ENCODE measurements at places on chromosomes 4 and X.

GRCh38 chrX:48897157-48897624 lies 377 bp downstream of the TIMM17B start:
- DNase-seq, result peak; percentile 67

DNA sequence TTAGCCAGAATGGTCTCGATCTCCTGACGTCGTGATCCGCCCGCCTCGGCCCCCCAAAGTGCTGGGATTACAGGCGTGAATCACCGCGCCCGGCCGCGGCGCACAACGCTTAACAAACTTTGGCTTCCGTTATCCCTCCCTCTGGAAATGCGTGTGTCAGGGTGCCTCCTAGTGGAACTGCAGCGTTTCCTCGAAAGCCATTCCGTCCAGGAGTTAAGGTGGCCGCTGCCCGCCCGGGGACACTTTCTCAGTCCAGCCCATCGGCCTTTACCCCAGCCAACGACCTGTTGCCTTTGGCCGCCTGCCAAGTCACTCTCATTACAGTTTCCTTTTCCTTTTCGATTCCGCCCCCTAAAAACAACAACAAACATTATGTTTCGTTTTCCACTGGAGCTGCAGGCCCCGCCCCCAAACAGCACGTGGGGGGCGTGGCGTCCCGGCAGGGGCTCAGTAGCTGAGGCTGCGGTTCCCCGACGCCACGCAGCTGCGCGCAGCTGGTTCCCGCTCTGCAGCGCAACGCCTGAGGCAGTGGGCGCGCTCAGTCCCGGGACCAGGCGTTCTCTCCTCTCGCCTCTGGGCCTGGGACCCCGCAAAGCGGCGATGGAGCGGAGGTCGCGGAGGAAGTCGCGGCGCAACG lies at the start of gene HERC5:
TSS of gene HERC5 (plus strand) at position 450 of the 637 bp plus-strand sequence. CDS start at position 601, 151 bp downstream.
- DNase-seq, result peak; percentile 91

DNA sequence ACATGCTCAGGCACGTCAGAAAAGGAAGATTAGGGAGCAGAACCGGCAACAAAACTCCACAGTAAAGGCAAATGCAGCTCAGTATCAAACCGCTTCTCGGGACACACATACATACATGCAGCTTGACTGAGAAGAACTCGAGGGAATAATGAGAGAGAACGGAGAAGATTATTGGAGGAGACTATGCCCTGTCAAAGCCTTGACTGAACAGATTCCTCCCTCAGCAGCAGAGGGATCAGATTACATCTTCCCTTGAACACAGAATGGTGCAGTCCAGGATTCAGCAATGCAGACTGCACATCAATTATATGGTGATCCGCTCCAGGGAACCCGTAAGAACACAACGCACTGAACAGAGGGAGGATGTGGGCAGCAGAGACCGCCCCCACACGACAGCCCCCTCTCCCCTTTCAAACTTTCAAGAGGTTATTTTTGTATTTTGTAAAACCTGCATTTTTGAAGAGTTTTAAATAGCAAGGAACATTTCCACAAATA lies 183.2 kb downstream of the FBXW7 start:
- DNase-seq, result peak; percentile 81

DNA sequence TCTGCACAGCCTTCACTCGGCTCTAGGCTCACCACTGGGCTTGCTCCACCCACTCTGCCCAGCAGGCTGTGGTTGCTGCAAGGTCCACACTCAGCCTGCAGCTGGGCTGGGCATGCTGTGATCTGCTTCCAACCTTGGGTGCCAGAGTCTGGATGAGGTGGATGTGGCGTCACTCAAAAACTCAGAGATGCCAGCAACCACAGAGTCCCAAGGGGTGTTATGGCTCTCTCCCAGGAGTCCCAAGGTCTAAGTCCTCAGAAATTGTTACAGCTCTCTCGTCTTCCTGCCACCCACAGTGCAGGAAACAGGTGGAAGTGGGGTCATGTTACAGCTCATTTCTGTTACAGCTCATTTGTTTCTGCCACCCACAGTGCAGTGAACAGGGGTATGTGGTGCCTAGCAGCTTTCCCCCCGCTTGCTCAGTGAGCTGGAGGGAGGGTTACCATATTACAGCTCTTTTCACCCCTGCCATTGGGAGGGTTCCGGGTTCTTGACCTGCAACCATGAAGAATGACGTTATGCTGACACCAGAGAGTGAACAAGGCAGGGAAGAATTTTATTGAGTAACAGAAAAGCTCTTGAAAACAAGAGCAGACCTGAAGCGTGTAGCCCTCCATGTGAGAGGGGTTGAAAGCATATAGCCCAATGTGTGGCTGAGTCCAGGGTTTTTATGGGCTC lies 893.9 kb downstream of the PCDH7 start:
- no peak for DNase-seq

- DNase-seq, result no peak
Observed at GRCh38 chr4:26806331-26806730, 54.3 kb upstream of the STIM2 start.

DNA sequence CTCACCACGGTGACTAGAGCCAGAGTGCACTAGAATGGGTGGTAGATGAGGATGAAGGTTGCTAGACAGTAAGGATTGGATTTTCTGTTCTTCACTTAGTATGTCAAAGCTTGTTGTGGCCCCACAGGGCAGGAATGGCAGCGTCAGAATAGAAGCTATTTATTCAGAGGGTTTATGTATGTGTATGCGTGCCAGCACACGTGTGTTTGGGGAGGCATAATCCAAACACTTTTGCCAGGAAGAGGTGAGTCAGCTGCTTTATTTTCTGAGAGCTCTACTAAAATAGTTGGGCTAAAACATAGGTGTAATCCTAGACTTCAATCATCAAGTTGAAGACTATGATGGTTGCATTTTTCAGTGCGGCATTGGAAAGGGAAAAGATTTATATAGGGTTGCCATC lies 1.2 kb upstream of the MAGEE2 start:
- no peak for DNase-seq

- no peak for DNase-seq
Observed at GRCh38 chrX:104863466-104863865, 297.5 kb downstream of the IL1RAPL2 start.

DNA sequence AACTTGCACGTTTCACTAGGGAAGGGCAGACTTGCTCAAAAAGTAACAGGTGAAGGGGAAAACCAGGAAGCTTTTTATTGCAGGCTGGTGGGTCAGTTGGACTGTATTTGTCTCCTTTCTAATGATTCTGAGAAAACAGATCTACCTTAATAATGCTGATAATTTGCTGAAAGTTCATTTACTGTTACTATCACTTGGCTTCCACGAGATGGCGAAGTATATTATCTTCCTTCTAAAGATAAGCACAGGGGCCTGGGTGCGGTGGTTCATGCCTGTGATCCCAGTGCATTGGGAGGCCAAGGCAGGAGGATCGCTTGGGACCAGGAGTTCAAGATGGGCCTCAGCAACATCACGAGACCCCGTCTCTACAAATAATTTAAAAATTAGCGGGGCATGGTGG lies 16.4 kb downstream of the CCKAR start:
- DNase-seq, result no peak

- DNase-seq, result no peak
Observed at GRCh38 chr4:108775921-108776320, 13.1 kb upstream of the ETNPPL start.

GRCh38 chrX:103398421-103398864 lies 22.1 kb downstream of the BEX3 start:
- peak; percentile 60 for DNase-seq

DNA sequence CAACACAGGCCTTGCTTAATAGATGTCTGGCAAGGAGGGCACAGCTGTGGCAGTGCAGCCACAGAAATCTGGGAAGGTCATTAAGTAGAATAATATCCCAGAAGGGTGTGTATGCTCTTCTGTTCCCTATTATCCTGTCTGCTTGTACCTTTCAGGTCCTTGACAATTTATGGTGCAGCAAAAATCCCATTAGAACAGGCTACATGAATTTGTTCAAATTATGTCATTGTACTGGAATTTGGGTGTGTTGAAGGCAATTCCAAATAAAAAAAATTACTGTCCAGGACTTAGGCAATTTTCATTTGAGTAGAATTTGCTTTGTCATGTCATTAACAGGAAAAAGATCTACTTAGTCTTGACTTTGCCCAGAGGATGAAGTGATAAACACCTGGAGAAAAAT lies 192.1 kb downstream of the IDS start:
- DNase-seq, result peak; percentile 10

- DNase-seq, result no peak
Observed at GRCh38 chr4:73189274-73189810, 69.3 kb downstream of the ANKRD17 start.

- DNase-seq, result no peak
Observed at GRCh38 chrX:81291996-81292395, 90.1 kb downstream of the SH3BGRL start.

DNA sequence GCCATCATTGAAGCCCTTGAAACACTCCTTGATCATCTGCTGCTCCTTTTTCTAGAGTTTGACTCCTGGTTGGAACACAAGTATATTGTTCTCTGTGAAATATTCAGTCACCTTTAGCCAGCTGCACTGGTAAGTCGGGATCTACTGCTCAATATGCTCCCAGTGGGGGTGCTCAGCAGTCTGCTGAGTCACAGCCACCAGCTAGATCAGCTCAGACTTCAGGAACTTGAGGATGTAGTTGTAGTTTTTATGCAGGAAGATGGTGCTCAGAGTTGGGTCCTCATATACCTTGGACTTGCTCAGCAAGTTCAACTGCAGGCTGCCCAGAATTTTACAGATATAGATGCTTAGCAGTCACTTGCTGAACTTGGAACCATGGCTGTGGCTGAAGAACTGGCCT lies 202.5 kb upstream of the RPL34 start:
- DNase-seq, result no peak

DNA sequence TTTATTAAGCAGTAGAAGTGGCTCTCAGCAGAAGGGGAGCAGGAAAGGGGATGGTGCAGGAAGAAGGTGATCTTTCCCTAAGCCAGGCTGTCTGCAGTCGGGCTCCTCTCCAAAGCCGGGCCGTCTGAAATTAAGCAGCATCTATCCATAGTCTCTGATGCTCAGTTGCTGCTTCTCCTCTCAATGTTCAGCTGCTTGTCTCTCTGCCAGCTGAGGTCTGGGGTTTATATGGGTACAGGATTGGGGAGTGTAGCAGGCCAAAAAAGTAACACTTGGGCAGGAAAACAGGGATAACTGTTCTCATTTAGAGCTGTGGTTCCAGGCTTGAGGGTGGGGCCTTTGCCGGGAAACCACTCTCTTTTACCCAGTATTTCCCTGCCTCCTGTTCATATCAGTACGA lies 39.2 kb upstream of the CCKAR start:
- DNase-seq, result no peak

GRCh38 chr4:92791871-92792440 lies 488.2 kb downstream of the GRID2 start:
- DNase-seq, result no peak

DNA sequence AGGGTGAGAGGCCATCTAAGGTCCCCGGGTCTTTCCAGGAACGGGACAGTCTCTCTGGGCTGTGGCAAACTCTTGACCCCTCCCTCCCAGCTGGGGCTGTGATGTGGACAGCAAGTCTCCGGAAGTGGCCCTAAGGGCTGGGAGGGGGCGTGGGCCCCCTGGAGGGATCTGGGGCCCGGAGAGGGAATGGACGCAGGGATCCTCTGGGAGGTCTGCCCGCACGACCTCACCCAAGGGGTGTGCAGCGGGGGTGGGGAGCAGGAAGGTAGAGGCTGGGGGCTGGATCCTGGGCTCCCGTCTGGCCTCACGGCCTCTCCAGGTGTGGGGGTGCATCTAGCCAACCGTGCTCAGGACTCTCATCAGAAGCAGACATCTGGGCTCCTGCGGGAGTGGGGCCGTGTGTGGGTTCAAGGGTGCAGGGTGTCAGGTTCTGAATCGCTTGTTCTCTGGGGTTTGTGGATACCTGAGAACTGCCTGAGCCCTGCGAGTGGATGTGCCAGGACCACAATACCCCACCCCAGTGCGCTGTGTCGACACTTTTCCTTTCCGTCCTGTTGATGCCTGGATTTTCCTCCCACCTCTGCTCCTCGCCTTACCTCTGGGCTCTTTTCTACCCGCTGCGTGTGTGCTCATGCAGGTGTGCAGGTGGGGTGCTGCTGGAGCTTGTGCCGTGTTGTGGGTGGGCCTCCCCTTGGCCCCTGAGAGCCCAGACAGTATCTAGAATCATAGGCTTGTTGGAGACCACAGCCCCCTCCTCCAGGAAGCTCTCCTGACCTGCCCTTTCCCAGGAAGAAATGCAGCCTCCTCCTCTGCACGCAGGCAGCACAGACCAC lies 915 bp downstream of the CPZ start:
- no peak for DNase-seq

GRCh38 chr4:126435491-126435890 lies 1120.7 kb downstream of the FAT4 start:
- DNase-seq, result no peak

DNA sequence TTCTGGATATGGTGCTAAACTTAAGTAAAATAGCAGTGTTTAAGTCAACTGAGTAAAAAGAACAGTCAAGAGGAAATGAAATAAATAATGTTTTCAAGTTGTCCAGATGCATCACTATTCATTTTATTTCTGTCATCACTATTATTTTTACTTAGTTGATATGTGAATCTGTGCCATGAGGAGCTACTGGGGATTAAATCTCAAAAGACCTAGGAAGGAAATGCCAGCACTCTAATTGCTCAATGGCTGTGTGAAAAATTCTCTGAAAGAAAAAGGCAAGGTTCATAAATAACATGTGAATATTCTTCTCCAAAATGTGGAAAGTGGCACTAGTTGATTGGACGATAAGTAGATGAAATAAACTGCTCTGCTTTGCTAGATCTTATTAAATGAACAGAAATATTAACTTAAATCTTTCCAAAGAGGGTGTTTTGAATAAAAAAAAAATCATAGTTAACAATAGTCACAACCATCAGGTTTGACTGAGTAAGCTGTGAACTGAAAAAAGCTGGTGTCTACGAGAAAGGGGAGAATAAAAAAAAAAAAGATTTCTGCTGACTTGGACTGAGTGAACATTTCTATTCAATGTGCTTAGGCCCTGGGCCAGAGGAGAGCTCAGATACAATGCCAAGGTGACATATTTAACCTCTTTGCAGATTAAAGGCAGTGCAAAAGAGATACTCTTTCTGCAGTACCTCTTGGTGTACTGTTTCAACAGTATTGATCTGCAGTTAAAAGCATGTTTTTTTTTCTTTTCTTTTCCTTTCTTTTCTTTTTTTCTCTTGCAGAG lies 1.6 kb downstream of the SPARCL1 start:
- DNase-seq, result no peak

DNA sequence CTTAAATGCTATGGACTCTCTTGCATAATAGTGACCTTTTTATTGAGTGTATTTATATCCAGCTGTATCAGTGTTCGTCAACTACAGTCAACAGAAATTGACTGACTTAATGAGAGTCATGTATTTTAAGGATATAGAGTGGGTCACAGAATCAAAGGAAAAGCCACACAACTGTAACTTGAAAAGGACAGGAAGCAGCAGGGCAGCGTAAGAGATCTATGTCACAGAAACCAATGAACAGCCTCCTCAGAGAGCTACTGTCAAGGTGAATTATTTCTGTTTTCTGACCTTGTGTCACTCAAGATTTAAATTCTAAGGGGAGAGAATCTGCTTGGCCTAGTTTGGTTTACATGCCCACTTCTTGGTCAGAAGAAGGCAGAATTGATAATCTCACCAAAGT lies 94.1 kb upstream of the FRAS1 start:
- DNase-seq, result no peak

GRCh38 chr4:34953145-34953799 lies 1291.0 kb downstream of the ARAP2 start:
- DNase-seq, result peak; percentile 1
